NCI-H187 (cell line): ENCODE measurements at places on chromosomes 11 and 22.
A peak's percentile ranks its signal among the peaks of the same experiment; 100 is the strongest.

DNA sequence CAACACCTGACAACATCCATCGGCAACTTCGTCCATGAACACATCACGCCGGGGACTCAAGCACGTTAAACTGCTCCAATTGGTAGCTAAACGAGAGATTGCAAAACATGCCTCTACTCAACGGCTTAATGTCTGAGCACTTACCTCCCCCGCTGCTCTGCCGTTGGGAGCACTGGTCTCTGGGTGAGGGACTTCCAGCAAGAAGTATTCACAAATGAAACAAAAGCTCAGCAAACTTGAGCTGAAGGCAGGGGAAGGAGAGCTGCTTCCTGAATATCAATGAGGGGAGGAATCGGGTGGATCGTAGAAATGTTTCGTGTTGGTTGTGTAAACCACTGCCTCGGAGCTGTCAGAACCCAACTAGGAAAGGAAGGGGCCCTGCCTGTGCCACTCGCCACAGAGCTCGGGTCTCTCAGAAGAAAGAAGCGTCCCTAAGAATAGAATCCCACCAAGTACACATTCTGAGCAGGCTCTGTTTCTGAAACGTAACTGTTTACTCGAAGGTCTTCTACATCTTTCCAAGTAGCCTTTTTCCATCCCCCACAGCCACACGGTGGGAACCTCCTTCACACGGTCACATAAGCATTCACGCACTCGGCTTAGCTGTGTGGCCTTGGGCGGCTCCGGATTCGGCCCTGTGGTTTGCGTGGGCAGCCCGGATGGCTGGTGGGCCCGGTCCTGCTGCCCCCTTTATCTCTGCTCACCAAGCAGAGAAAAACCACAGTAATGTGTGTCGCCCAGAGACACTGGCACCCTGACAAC, at the start of gene MLC1:
Gene MLC1 (minus strand): TSS at position 216 of the 762 bp plus-strand sequence. CDS start 524 bp downstream, outside the sequence.
- DNase-seq, result no peak

- no peak for DNase-seq
Observed at GRCh38 chr11:70206226-70206981, 3.3 kb downstream of the FADD start.

- no peak for DNase-seq
Observed at GRCh38 chr22:44224166-44224565, 43.4 kb downstream of the PARVG start.

- no peak for DNase-seq
Observed at GRCh38 chr11:15988693-15989231, 367.6 kb downstream of the SOX6 start.

DNA sequence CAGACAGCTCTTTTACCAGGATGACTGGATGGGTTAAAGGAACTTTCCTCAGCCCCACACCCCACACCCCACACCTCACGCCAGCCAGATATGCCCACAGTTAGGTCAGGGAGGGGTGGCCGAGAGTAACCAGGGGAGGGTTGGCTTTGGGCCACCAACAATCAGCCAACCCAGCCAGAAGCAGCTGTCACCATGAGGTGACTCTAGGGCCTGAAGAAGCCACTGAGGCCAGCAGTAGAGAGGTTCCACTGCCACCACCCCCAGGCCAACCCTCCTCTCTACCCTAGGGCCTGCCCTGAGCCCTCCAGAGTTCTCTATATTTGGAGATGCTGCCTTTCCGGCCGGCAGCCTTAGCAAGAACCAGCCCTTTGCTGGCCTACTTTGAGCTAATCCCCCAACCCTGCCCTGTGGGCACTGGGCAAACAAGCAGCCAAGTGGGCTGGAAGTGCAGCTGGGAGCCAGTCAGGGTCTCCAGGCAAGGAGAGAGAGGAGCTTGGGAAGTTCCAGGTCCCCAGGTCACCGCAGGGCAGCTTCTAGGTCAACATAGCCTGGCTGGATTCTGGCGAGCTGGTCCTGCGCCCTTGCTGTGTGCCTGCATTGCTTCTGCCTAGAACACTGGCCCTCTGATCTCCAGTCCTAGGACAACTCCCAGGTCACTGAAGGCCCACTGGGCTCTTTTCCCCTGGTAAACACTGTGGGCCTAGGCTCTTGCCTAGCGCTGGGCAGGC, 12.0 kb upstream of the SYT8 start:
- DNase-seq, result no peak

DNA sequence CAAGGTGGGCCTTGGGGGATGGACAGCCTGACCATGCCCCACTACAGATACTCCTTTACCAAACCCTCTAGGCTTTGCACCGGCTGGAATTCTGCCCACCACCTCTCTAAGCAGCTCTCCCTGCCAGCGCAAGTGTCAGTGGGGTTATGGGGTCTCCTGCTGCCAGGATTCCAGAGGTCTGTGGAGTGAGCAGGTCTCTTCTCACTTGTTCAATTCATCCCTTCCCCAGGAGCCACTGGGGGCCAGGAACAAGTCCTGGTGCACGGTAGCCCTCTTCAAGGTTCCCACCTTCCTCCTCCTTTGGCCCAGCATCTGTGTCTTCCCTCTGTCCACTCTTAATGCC, 30.5 kb downstream of the CCDC15 start:
- no peak for DNase-seq

DNA sequence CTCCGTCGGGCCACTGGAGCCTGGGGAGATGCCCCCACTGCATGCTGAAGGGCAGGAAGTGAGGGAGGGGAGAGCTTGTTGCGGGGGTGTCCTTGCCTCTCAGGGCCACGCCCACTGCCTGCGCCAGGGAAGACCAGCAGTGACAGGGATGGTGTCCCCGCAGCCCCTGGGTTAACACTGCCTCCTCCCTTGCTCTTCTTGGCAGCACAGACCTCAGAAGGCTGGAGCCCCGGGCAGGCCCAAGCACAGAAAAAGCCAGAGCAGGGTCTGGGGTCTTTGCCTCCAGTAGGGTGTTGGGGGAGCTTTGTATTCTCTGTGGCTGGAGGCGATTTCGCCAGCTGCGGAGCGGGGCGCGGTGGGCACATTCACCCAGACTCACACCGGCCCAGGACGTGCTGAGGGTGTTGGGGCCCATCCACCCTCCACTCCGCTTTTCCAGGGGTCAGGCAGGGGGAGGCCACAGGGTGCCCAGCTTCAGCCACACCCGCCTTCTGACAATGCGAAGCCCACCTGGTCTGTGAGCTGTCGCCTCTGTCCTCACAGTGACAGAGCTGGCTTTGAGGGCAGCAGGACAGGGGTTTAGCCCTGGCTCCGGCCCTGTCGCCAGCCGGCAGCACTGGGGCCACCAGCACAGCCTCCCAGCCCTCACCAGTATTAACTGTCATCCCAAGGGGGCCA, 83.7 kb downstream of the CDKN1C start:
- DNase-seq, result no peak

DNA sequence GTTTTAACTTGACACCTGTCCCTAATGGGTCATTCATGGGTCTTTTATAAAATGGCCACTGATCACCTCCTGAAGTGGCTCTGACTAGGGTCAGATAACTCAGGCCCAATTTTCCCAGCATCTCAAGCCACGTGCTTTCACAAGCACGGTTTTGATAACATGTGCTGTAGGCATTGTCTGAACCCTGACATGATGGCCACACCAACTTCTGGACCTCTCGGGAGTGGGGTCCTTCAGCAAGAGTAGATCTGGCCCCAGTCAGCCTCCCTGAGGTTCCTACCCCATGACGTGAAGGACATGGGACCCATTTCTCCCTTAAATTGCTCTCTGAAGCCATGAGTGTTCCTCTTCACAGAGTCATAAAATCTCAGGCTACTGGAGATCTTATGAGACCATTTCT, 60.4 kb upstream of the CCND1 start:
- DNase-seq, result no peak

DNA sequence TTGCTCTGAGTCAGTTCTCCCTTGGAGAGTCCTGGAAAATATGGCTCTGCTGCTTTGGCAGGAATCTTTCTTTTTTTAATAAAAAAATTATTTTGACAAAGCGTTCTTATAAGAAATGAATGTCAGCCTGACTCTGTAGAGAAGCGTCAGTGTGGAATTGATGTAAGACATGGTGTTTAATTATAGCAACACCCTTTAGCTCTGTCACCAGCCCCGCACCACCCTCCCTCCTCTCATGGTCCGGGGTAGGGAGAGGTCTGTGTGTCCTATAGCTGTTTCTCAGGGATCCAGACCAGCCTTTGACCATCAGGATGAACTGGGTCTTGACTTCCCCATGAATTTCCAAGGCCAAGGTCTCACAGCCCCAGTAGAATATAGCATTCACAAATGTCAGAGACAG, 120.6 kb downstream of the CHST1 start:
- no peak for DNase-seq

- DNase-seq, result no peak
Observed at GRCh38 chr11:128198216-128198772, 389.1 kb downstream of the ETS1 start.

GRCh38 chr11:128448200-128448886, 139.0 kb downstream of the ETS1 start:
- DNase-seq, result no peak

DNA sequence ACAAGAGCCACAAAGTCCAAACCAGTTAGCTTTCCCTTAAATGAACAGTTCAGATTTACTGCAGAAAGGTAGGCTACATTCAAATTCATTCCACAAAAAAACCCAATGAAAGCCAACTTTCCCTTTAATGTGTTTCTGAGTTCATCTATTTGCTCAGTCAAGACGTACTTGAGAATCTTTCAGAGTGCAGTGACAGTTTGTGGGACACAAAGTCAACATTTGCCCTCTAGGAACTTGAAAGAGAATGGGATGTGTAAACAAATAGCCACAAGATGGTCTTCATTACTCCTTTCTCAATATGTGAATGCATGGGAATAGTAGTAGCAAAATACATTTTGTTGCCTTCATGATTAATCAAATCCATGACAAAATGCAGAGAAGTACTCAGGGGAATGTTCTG, 15.8 kb downstream of the RTCB start:
- no peak for DNase-seq

DNA sequence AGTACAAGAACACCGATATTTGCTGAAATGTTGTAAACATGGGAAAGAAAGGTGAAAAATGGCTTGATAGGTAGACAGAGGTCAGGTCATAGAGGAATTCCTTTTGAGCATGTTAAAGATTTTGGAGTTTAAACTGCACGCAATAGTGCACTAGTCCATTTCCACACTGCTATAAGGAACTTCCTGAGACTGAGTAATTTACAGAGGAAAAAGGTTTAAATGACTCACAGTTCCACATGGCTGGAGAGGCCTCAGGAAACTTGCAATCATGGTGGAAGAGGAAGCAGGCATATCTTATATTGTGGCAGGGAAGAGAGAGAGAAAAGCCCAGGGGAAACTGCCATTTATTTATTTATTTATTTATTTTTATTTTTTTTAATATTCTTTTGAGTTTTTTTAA, 5.0 kb downstream of the OR10A5 start:
- no peak for DNase-seq

DNA sequence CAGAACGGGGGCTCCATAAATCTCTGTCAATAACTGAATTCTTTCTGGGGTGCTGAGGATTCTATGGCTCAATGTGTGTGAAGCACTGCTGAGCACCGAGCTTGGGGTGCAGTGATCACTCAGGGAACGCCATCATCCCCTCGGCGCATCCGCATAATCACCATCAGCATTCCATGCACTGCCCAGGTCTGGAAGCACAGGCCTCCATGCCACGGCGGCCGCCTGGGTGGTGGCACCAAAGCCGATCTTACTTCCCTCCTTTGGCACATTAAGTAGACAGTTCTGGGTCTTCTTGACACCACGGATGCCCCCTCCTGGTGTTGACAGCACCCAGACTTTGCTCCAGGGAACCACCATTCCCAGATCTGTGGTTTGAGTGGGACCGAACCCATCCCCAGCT, 15.6 kb downstream of the LTO1 start:
- no peak for DNase-seq

DNA sequence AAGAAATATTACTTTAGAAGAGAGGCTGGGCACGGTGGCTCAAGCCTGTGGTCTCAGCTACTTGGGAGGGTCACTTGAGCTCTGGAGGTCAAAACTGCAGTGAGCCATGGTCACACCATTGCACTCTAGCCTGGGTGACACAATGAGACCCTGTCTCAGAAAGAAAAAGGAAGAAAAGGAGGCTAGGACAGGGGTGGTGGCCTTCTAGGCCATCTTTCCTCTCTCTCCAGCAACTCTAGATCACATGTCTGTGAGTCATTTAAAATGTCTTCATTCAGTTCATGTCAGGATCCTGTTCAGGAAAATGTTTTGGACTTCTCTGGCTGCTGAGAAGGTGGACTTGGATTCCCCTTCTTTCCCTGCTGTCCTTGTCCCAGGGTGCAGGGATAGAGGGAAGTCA, 53.3 kb downstream of the PPFIA1 start:
- DNase-seq, result no peak

GRCh38 chr11:112345166-112345565, 84.5 kb upstream of the PLET1 start:
- no peak for DNase-seq

GRCh38 chr11:86917589-86917988, 37.6 kb downstream of the FZD4 start:
- DNase-seq, result no peak

DNA sequence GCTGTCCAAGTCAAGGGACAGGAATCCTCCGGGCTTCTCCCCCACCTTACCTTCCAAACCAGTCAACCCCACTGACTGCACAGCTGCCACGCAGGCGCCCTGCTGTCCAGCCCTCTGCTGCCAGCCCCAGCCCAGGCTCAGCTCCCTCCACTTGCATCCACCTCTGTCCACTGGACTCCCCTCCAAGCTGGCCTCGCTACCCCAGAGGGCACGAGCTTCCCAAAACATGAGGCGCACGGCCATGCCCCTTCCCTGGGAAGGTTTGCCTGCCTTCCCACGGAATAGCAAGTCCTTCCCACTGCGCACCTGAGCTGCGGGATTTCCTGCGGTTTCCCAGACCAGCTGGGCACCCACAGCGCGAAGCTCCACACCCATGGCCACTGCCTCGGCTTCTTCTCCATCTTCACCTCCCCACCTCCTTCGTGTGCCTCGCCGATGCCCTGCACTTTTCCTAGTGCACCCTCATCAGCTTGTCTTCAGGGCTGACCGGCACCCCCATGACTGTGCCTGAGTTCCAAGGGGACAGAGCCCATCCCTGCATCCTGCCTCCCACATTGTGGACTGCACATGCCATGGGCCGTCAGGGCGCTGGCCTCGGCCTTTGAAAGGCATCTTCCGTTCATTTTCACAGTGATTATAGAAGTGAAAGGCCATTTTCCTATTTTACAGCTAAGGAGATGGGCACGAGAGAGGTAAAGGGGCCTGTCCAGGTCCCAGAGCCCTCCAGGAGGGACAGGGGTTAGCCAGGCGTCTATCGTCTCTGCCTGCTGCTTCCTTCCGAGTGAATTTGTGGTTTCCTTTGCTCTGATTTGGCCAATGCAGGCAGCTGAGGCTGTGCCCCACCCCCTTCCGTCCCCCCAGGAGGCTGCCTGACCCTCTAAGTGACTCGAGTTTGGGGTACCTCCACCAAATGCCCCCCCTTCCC, 16.4 kb downstream of the IFITM10 start:
- DNase-seq, result no peak

- DNase-seq, result peak; percentile 34
Observed at GRCh38 chr11:8913961-8914660, 3.1 kb downstream of the AKIP1 start.
